Activated CD4-positive, alpha-beta T cell treated with anti-CD3 and anti-CD28 coated beads, Interleukin-2, amount 10 ng/mL, durations not matched to agents 7 days and 5 days (primary cell): ENCODE measurements at places on chromosomes 5 and 9. TPM values are rescaled to one million over a fixed set of nuclear protein-coding genes. Genes with fewer than 3 reads are reported as not detected.

GRCh38 chr9:129435988-129436717 lies 184.7 kb downstream of the C9orf50 start:
- DNase-seq, result no peak
- peaks cover 58% of the 10 kb centered on the region for H3K27me3 ChIP-seq
- no peak overlapping the region for H3K27ac ChIP-seq

GRCh38 chr9:98038958-98039357 lies 17.6 kb upstream of the NANS start:
- no peak overlapping the region for H3K4me3 ChIP-seq
- DNase-seq, result no peak
- H3K4me1 ChIP-seq, result peaks cover 10% of the 10 kb centered on the region
- no peak overlapping the region for H3K27ac ChIP-seq
- H3K36me3 ChIP-seq, result no peaks in the 10 kb centered on the region
- H3K27me3 ChIP-seq, result no peaks in the 10 kb centered on the region

GRCh38 chr9:89994988-89995613 lies 390.3 kb downstream of the GADD45G start:
- H3K4me1 ChIP-seq, result peaks cover 20% of the 10 kb centered on the region
- H3K27ac ChIP-seq, result peak overlapping the region; percentile 14
- no peaks in the 10 kb centered on the region for H3K36me3 ChIP-seq
- no peaks in the 10 kb centered on the region for H3K27me3 ChIP-seq
- H3K4me3 ChIP-seq, result no peak overlapping the region

- H3K27me3 ChIP-seq, result peaks cover 21% of the 10 kb centered on the region
- no peaks in the 10 kb centered on the region for H3K36me3 ChIP-seq
- H3K4me3 ChIP-seq, result no peak overlapping the region
- no peaks in the 10 kb centered on the region for H3K4me1 ChIP-seq
Observed at GRCh38 chr9:90941661-90942060, 140.0 kb downstream of the SYK start.

DNA sequence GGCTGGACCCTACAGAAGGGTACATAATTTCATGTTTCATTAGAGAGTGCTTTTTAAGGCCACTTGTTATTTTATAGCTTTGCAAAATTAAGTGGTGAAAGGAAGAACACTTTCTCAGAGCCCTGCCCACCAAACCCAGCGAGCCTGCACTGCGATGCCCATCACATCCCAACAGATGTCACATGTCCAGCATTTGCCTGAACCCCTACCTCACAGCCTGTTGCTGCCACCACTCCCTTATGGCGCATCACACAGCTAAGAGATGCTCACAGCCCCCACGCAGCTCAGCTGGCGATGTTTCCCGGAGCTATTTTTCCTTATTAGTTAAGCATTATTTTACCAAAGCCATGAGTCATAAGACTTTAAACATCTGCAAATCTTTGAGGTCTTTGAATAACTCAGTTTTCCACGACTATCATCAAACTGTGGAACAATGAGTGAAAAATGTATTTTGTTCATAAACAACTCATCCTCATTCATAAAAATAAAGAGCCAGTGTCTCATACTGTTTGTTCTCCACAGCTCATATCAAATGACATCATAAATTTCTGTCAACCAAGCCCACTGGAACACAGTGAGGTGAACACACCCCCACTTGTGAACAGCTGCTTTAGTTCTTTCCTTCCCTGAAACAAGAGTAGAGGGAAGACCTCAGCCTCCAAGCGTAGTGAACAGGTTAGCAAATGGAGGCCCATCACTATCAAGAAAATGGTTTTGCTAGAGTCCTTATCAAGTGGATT lies 104.9 kb downstream of the SYK start:
- H3K27me3 ChIP-seq, result peaks cover 2% of the 10 kb centered on the region
- no peak for DNase-seq
- no peaks in the 10 kb centered on the region for H3K4me1 ChIP-seq
- H3K36me3 ChIP-seq, result no peaks in the 10 kb centered on the region
- H3K4me3 ChIP-seq, result no peak overlapping the region

- no peak overlapping the region for H3K4me3 ChIP-seq
- H3K27ac ChIP-seq, result no peak overlapping the region
- peaks cover 21% of the 10 kb centered on the region for H3K27me3 ChIP-seq
- peaks cover 40% of the 10 kb centered on the region for H3K4me1 ChIP-seq
- H3K36me3 ChIP-seq, result peaks cover 4% of the 10 kb centered on the region
Observed at GRCh38 chr9:130142641-130143040, 29.6 kb upstream of the NCS1 start.

Gene MCCC2
- total RNA-seq, result 40.0 TPM

Gene ENTREP1
- total RNA-seq, result not detected

Gene ADAM19
- 118 TPM for total RNA-seq
